ENCODE measurements at places on chromosomes 2 and 18. TPM values are rescaled to one million over a fixed set of nuclear protein-coding genes. Genes with fewer than 3 reads are reported as not detected.

GPAT2 gene
- 15.8 TPM for total RNA-seq

- no peak for DNase-seq
Observed at GRCh38 chr18:59763541-59764136, 66.4 kb upstream of the CCBE1 start.

- no peak for DNase-seq
Observed at GRCh38 chr2:11535899-11536344, 2.1 kb downstream of the GREB1 start.

PRKCE gene
- 8.8 TPM for total RNA-seq

DNA sequence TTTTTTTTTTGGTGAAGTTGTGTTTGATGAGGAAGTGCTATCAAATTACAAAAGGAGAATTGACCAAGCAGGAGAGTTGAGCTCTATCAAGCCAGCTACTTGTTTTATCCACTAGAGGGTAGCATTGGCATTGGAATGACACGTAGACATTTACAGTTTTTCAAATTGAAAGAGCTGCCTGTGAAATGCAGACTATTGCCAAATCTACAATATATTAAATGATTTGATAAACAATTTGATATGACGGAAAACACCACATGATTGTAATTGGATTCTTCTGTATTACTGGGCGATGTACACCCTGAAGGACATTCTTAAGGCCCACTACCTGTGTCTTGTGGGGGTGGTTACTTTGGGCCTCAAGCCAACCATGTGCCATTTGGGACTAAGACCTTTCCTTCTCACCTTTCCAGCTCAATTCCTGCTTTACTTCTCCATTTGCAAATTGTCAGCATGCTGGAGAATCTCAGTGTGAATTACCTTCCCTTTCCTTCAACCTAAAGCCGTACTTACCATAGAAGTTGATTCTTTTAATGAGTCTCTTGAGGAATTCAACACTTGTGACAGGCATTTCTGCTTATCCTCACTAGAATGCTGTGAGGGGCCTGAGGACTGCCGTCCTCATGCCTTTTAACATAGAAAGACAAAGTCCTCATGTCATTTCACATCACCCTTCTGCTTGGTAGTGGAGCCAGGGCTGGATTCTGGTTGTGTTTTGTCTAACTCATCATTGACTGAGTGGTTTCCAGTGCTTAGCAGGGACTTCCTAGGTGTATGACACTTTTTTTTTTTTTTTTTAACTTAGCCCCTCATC lies 134.8 kb upstream of the THUMPD2 start:
- DNase-seq = no peak

- no peak for DNase-seq
Observed at GRCh38 chr2:5473635-5474034, 218.5 kb upstream of the SOX11 start.

DNA sequence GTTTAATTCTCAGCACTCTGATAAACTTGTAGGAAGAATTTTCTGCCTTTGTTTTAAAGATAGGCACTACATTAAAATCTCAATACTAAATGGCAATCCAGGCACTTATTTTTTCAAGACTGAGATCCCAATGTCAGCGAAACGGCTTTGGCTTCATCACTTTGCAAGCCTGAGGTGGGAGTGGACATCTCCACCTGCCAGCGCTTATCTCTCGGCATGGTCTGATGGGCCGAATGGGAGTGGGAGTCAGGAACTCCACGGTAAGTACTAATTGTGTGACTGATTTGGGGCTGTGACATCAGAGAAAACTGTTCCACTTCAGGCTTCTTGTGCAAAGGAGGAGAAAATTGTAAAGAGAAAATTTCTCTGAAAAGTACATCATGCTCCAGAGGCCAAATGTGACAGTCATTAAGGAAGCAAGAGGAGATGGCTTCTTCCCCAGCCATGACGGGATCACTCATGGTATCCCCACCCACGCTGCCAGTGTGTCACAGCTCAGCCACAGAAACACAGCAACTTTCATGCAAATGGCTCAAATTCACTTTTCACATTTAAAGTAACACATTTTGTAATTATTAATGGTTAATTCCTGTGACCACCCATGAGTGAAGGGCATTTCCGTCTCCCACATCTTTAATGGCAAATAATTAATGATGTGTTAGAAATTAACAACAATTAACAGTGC lies 385.5 kb upstream of the HNRNPA3 start:
- DNase-seq = no peak

GRCh38 chr2:136059036-136059472 lies 58.9 kb downstream of the CXCR4 start:
- DNase-seq = no peak

SOWAHC gene
- 8.5 TPM for total RNA-seq

CTIF gene
- 57.5 TPM for total RNA-seq

GRCh38 chr18:50642439-50642838 lies 82.6 kb downstream of the MAPK4 start:
- no peak for DNase-seq

- DNase-seq = no peak
Observed at GRCh38 chr2:204967199-204967960, 422.1 kb downstream of the PARD3B start.

- DNase-seq = no peak
Observed at GRCh38 chr2:240713928-240714746, 22.5 kb downstream of the AQP12A start.

GRCh38 chr2:176471949-176472348 lies 202.7 kb downstream of the MTX2 start:
- no peak for DNase-seq

GCKR gene
- total RNA-seq = 0.56 TPM

DNA sequence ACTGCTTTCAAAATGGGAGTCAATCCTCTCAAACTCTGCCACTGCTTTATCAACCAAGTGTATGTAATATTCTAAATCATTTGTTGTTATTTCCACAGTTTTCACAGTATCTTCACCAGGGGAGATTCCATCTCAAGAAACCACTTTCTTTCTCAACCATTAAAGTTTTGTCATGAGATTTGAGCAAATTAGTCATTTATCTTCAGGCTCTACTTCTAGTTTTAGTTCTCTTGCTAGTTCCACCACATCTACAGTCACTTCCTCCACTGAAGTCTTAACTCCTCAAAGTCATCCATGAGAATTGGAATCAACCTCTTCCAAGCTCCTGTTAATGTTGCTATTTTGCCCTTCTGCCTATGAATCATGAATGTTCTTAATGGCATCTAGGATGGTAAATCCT lies 545.8 kb downstream of the ARHGAP15 start:
- no peak for DNase-seq

DNA sequence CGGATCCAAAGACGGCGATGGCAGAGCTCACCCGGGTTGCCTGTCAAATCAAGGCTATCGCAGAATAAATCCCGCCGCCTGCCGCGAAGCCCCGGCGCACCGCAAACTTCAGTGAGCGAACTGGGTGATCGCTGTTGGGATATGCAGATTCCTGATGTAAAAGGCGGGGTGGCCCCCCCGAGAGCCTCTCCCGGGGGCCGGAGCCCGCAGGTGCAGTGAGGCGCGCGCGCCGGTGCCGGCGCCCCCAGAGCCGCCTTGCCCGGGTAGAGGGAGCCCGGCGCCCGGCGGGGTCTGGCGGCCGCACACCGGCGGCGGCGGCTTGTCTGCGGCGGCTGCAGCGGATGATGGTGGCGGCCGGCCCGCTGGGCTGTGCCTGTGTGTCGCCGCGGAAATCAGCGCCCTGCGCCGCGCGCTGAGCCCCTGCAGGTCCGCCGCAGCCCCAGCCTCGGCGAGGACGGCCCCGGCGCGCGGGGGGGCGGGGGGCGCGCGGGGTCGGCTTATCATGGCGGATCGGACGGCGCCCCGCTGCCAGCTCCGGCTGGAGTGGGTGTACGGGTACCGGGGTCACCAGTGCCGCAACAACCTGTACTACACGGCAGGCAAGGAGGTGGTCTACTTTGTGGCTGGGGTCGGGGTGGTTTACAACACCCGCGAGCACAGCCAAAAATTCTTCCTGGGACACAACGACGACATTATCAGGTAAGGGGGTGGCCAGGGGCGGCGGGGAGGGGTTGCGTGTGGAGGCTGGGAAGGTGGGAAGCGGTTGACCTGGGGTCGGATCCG lies 1.3 kb downstream of the EML6 start:
- DNase-seq = no peak

DNA sequence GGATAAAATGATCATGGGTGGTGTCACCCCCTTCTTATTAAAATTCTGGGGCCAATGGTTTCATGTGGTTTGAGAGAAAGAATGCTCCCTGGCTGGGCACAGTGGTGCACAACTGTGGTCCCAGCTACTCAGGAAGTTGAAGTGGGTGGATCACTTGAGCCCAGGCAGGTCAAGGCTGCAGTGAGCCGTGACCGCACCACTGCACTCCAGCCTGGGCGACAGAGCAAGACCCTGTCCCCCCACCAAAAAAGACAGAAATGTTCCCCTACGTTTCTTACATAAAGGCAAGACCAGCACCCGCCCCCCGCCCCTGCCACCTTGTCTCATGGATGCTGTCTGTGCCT lies 53.0 kb upstream of the ID2 start:
- no peak for DNase-seq

DNA sequence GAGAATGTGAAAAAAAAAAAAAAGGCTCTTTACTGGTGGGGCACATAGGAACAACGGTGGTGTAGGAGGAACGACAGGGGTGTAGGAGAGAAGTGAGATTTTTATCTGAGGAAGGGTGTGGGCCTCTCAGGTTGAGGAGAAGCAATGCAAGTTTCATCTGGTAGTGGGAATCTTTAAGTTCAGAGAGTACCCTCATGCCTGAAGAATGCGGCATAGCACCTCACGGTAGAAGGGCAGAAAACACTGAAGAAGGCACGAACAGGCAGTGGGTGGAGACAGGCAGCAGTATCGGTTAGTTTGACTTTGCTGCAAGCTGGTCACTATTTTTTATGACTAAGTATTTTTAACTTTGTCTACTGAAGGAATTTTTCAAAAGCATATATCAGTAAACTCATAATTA lies 52.2 kb upstream of the TSPYL6 start:
- no peak for DNase-seq

CRACDL gene
- total RNA-seq = 5.7 TPM

GRCh38 chr18:54690198-54690597 lies 99.2 kb downstream of the DYNAP start:
- no peak for DNase-seq

- DNase-seq = no peak
Observed at GRCh38 chr18:74459889-74460288, 2.8 kb upstream of the DIPK1C start.

GRCh38 chr2:101771227-101771902 lies 73.9 kb downstream of the MAP4K4 start:
- DNase-seq = no peak

GALNT3 gene
- 0.82 TPM for total RNA-seq

GRCh38 chr2:229296016-229296415 lies 24.9 kb upstream of the PID1 start:
- no peak for DNase-seq

GRCh38 chr2:46718784-46719183 lies 196.8 kb downstream of the MCFD2 start:
- DNase-seq = no peak

WNT10A gene
- 2.3 TPM for total RNA-seq

ANKRD39 gene
- 8.0 TPM for total RNA-seq

DNA sequence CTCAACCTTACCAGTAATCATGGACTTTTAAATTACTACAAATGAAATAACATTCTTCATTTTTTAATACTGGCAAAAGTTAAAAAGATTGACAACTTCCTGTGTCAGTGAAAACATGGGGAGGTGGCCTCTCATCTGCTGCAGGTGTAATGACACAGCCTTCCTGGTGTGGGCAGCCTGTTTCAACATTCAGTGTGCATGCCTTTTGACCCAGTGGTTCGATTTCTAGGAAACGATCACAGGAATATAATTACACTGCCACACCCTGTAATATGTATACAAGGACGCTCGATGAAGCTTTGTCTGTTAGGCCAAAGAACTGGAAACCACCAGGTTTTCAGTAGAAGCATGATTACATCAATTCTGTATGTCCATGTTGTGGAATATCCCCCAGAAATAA lies 68.7 kb downstream of the MTHFD2 start:
- DNase-seq = no peak

- no peak for DNase-seq
Observed at GRCh38 chr2:113190871-113191270, 17.1 kb downstream of the PSD4 start.

- DNase-seq = no peak
Observed at GRCh38 chr2:118786746-118787145, 60.7 kb downstream of the EN1 start.

PPP1R1C gene
- 1.3 TPM for total RNA-seq

DNA sequence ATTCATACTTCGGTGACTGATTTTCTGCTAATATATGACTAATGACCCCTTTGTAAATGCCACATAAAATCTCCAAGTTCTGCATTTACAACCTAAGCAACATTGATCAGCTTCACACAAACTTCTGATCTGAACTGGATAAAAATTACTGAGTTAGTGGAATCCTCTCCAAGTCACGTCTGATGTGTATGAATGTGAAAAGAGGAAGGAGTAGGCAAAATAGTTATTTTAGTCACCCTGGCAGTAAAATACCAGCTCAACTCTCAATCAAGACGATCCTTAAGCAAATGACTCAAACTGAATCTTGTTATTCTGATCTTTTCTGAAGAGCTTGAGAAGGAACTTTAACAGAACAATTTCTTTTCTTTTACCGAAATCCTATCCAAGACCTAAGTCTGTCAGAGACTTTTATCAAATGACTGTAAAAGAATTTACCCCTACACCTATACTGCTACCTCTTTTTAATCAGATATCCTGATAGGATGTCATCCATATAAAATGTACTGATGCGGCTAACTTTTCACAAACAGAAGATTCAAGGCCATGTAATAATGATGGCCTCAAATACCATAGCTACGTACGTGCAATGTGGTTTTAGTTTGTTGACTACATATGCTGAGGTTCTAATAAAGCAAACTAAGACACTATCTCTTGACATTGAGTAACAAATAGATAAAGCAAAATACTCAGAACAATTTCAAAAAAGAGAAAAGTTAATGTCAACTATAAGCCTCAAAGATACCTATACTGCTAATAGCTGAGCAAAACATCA lies 23.7 kb downstream of the CUL3 start:
- no peak for DNase-seq

C2orf80 gene
- total RNA-seq = not detected

GRCh38 chr2:226792155-226792881 lies 7.3 kb downstream of the IRS1 start:
- no peak for DNase-seq

- no peak for DNase-seq
Observed at GRCh38 chr18:12254136-12254819, at the start of gene CIDEA. CIDEA (plus strand) TSS chr18:12254361; CDS start chr18:12254384, 23 bp downstream.

- DNase-seq = no peak
Observed at GRCh38 chr18:69948919-69949537, 1.4 kb upstream of the CD226 start.
